ENCODE measurements at places on chromosomes 16 and 17. TPM values are rescaled to one million over a fixed set of nuclear protein-coding genes. Genes with fewer than 3 reads are reported as not detected.

The LYRM9 gene
- 16.6 TPM for total RNA-seq

The ANKRD40CL gene
- total RNA-seq = not detected

The SLC43A2 gene
- 25.7 TPM for total RNA-seq

The SLFN12L gene
- total RNA-seq = not detected

The USP36 gene
- 32.9 TPM for total RNA-seq

The TBX21 gene
- total RNA-seq = not detected

The HBM gene
- total RNA-seq = 7.8 TPM

The TOM1L1 gene
- total RNA-seq = 11.3 TPM

The XYLT1 gene
- total RNA-seq = 84.8 TPM

The MT1G gene
- total RNA-seq = not detected

The GAST gene
- not detected for total RNA-seq

The KCNH6 gene
- not detected for total RNA-seq

The ITGA3 gene
- 46.3 TPM for total RNA-seq

The NPIPB4 gene
- total RNA-seq = 207 TPM

The ZNF747 gene
- total RNA-seq = 13.5 TPM

All from parietal lobe (tissue), 2 donors.